ENCODE measurements at places on chromosomes 12 and 14.

GRCh38 chr12:123037791-123038190, 57.3 kb downstream of the ARL6IP4 start:
- DNase-seq: no peak

DNA sequence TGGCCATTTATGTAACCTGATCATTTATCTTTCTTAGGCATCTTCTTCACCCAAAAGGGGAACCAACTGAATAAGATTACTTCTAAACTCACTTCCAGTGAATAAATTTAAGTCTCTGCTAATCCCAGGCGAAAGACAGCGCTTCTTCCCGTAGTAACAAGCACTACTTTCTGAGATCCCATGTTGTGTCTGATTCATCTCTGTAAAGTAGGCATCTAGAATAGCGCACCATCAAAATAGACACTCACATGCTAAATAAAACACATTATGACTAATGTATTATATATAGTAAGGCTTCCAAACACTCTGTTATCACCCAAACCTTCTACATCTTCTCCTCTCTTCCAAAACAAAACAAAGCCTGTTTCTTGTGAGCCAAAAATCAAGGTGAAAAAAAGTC, 15.1 kb downstream of the GTF2A1 start:
- no peak for DNase-seq

GRCh38 chr12:28759333-28759732, 389.7 kb upstream of the FAR2 start:
- DNase-seq: peak; percentile 42

- DNase-seq: no peak
Measured at GRCh38 chr12:124715121-124715990, 147.9 kb upstream of the NCOR2 start.

- no peak for DNase-seq
Measured at GRCh38 chr12:115259968-115260747, 576.2 kb upstream of the TBX3 start.

GRCh38 chr12:46585854-46586621, 213.5 kb upstream of the SLC38A2 start:
- peak; percentile 9 for DNase-seq

- no peak for DNase-seq
Measured at GRCh38 chr14:94904636-94905035, 134.7 kb upstream of the GSC start.

GRCh38 chr12:22299294-22299912, 35.1 kb downstream of the ST8SIA1 start:
- no peak for DNase-seq

GRCh38 chr14:102840771-102841528, 63.7 kb downstream of the TRAF3 start:
- no peak for DNase-seq

- no peak for DNase-seq
Measured at GRCh38 chr14:29242755-29243754, 476.5 kb downstream of the FOXG1 start.

- no peak for DNase-seq
Measured at GRCh38 chr14:54867011-54867410, 35.6 kb downstream of the GCH1 start.

- DNase-seq: no peak
Measured at GRCh38 chr14:68958553-68958952, 20.5 kb downstream of the ACTN1 start.

GRCh38 chr12:50082644-50083043, 2.5 kb upstream of the SMARCD1 start:
- no peak for DNase-seq

DNA sequence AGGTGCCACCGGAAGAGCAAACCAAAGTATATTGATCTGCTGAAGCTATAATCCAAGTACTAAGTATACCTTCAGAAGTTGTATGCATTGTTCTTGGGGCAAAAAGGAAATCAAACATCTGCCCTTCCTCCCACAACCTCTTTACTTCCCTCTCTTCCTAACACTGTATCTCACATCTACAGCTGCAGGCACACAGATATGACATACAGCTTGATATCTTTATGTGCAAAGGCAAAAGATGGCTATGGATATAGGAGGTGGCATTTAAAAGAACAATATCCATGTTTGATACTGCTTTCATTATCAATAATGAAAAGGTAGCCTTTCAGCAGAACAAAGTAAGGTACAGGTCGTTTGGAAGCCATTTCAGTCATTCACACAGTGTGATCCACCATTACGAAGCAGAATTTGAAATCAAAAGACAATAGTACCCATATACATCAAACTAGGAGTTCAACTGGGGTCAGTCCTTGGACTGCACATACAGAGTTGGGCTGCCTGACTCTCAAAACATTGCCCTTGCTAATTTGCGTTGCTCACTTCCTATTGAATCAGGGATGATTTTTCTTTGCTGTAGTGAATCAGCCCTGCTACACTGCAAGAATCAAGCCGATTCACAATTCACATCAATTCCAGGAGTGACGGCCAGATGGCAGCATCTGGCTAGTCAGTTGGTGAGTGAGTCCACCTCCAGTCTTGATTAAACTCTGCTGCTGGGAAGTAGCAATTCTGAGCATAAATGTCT, 8.9 kb downstream of the ANG start:
- DNase-seq: no peak

GRCh38 chr12:51023625-51024382, 2.4 kb downstream of the SLC11A2 start:
- no peak for DNase-seq

DNA sequence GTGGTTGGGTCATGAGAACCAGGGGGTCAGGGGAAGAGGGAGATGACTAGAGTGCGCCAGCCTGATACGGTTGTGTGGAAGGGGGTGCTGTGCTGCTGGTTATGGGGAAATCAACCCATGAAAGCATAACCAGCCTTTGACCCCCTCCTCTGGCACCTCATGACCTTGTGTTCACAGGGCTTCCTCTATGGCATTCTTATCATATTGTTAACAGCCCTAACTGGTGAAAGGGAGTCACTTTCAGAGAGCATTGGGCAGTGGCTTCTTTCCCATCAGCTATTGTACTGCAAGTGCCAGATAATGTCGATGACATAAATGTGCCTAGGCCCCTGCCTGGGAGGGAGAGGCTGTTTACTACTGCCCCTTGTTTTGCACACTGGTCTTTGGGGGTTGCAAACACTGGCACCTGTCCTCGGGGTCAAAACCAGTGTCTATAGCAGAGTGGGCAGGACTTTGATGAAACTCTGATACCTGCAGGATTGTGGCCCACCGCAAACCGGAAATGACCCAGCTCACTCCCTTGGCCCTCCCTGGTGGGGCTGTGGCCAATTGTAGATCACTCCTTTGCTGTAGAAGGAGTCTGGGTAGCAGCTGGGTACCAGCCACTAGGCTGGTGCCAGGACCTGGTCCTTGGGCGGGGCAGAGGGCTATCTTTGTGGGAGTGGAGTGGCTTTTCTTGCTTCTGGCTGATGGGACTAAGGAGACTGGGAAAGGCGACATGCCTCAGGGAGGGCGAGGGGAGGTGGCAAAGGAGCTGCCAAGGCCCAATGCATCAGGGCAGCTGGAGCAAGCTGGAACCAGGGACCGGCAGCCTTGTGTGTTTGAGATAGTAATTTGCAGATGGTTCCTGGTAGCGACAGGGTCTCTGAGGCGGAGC, 634 bp upstream of the TMEM63C start:
- DNase-seq: no peak

GRCh38 chr12:132429602-132429945, 60.4 kb upstream of the FBRSL1 start:
- DNase-seq: no peak

DNA sequence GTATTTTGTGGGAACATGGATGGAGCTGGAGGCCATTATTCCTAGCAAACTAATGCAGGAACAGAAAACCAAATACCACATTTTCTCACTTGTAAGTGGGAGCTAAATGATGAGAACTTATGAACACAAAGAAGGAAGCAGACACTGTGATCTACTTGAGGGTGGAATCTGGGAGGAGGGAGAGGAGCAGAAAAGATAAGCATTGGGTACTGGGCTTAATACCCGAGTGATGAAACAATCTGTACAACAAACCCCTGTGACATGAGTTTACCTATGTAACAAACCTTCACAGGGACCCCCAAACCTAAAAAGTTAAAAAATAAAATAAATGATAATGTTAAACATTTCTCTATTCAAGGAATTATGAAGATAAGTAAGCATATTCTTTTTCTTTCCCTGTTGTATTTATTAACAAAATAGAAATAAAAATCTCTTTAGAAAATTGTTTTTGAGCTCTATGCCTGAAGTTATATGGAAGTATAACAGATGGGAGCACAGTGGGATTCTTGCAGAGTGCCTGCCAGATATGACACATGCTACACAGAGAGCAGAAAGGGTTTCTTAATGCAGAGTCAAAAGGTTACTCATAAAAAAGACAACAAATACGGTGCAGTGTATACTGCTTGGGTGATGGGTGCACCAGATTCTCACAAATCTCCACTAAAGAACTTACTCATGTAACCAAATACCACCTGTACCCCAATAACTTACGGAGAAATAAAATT, 52.0 kb upstream of the SYNE2 start:
- no peak for DNase-seq

- no peak for DNase-seq
Measured at GRCh38 chr12:64006211-64006825, 161.8 kb downstream of the SRGAP1 start.

DNA sequence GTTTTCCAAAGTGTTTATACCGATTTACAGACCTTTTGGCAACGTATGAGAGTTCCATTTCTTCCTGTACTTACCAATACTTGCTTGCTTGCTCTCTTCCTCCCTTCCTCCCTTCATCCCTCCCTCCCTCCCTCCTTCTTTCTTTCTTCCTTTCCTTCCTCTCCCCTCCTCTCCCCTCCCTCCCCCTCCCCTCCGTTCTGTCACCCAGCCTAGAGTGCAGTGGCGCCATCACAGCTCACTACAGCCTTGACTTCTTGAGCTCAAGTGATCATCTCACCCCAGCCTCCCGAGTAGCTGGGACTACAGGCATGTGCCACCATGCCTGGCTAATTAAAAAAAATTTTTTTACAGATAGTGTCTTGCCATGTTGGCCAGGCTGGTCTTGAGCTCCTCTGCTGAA, 40.4 kb downstream of the DIP2B start:
- DNase-seq: no peak

DNA sequence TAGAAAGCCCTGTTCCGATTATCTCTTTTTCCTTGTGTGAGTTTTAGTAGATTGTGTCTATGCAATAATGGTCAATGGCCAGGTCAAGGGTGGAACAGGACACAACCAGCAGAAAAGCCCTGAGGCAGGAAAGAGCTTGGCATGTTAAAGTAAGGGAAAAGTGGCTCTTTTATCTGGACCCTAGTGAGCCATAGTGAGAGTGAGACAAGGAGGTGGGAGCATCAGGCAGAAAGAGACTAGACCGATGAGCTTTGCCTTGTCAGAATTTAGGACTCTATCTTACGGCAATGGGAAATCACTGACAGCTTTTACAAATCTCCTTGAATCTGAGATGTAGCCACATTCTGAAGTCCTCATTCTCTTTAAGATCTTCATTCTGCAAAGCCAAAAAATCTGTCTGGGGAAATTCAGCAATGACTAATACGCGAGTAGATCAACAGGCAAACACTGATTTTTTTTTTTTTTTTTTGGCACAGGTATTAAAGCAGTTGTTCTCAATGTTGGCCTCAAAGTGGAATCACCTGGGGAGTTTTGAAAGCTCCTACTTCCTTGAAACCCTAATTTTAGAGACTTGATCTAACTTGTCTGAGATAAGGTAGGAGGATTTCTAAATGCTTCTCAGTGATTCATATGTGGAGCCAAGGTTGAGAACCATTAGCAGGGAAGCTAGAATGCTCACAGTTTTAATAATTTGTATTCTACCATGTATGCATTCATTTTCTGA, 33.9 kb downstream of the TMEM19 start:
- no peak for DNase-seq

DNA sequence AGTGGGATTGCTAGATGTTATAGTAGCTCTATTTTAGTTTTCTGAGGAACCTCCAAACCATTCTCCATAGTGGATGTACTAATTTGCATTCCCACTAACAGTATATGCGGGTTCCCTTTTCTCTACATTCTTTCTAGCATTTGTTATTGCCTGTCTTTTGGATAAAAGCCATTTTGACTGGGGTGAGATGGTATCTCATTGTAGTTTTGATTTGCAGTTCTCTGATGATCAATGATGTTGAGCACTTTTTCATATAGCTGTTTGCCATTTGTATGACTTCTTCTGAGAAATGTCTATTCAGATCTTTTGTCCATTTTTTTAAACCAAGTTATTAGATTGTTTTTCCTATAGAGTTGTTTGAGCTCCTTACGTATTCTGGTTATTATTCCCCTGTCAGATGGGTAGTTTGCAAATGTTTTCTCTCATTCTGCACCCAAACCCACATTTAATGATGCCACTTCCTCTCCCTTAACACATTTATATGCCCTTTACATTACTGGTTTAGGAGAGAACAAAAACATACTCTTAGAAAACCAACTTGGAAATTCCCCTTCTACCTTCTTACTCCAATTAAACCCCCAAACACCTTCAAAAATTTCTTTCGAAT, 48.2 kb downstream of the NELL2 start:
- DNase-seq: no peak

DNA sequence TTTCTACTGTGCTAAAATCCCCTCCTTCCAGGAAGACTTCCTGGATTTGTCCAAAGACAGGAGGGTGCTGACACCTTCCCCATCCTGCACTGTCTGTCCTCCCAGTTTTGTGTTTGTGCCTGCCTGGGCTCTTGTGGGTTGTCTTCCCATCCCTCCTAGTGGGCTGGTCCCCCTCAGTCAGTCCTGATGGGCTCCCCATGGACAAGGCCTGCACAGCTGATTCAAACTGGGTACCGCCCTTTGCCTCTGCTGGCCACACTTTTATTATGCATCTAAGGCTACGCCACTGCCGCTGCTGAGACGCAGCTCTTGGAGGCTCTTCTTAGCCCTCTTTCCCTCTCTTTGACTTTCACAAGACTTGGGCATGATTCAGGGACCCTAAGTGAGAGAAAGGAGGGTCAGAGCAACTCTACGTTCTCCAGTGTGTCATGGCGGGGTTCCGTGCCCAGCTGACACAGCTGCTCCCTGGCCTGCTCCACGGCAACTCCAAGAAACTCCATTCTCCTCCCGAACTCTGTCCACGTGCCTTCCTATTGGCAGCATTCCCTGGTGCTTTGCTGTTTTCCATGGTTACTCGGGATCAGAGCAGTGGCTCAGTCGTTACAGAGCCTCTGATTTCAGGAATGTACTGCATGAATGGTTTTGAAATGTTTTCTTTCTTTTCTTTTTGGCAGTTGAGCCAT, 3.8 kb upstream of the KRT85 start:
- no peak for DNase-seq

GRCh38 chr14:57816568-57817284, 49.2 kb downstream of the SLC35F4 start:
- DNase-seq: peak; percentile 16

GRCh38 chr12:116727261-116727660, 10.6 kb downstream of the SPRING1 start:
- no peak for DNase-seq

GRCh38 chr14:38209572-38210557, 2.2 kb downstream of the SSTR1 start:
- peak; percentile 16 for DNase-seq

DNA sequence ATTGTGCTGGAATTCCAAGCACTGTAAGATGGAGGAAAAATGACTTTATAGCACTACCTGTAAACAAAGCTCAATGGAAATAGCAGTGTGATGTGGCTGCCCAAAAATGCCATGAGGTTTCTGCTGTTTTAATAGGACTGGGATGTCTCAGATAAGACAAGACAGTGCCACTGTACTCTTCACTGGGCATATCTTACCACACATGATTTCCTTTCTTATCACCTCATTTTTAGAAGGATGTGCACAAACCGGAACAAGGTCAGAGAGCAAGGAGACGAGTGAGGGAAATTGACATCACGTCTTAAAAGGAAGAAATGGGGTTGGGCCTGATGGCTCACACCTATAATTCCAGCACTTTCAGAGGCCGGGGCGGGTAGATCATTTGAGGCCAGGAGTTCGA, 38.4 kb upstream of the FGD4 start:
- DNase-seq: no peak

Measured in HS-5 (cell line).